ENCODE measurements at places on chromosomes 1 and 21. TPM values are rescaled to one million over a fixed set of nuclear protein-coding genes. Genes with fewer than 3 reads are reported as not detected.

Gene CD101
- total RNA-seq: 0.13 TPM

Gene FCRL1
- not detected for total RNA-seq

Gene LCE1A
- total RNA-seq: not detected

Gene RASSF5
- 2.0 TPM for total RNA-seq

Gene OR2T2
- not detected for total RNA-seq

Gene FMO1
- total RNA-seq: 79.6 TPM

Gene S100A9
- total RNA-seq: 11.9 TPM

Gene TIE1
- total RNA-seq: 1.2 TPM

Gene PEX19
- total RNA-seq: 60.3 TPM

Gene HUNK
- 4.4 TPM for total RNA-seq

Gene ZBTB48
- 22.9 TPM for total RNA-seq

Gene SSBP3
- total RNA-seq: 47.2 TPM

Gene CSMD2
- total RNA-seq: 0.37 TPM

Gene AADACL4
- total RNA-seq: 0.20 TPM

Gene MCOLN2
- 1.2 TPM for total RNA-seq

Gene SH3BGR
- 7.7 TPM for total RNA-seq

Gene VWA1
- total RNA-seq: 37.7 TPM

All from hepatocyte (in vitro differentiated cells).